Transverse colon (tissue), 4 donors: ENCODE measurements at places on chromosomes 1 and 21. TPM values are rescaled to one million over a fixed set of nuclear protein-coding genes. Genes with fewer than 3 reads are reported as not detected.

GRCh38 chr1:201039876-201040275, 16.4 kb upstream of the KIF21B start:
- no peak overlapping the region for H3K4me3 ChIP-seq
- no peak for DNase-seq
- H3K4me1 ChIP-seq, result peaks cover 5% of the 10 kb centered on the region
- H3K36me3 ChIP-seq, result no peaks in the 10 kb centered on the region
- H3K27ac ChIP-seq, result no peak overlapping the region
- no peaks in the 10 kb centered on the region for H3K27me3 ChIP-seq

Gene TMEM52
- total RNA-seq, result not detected

DNA sequence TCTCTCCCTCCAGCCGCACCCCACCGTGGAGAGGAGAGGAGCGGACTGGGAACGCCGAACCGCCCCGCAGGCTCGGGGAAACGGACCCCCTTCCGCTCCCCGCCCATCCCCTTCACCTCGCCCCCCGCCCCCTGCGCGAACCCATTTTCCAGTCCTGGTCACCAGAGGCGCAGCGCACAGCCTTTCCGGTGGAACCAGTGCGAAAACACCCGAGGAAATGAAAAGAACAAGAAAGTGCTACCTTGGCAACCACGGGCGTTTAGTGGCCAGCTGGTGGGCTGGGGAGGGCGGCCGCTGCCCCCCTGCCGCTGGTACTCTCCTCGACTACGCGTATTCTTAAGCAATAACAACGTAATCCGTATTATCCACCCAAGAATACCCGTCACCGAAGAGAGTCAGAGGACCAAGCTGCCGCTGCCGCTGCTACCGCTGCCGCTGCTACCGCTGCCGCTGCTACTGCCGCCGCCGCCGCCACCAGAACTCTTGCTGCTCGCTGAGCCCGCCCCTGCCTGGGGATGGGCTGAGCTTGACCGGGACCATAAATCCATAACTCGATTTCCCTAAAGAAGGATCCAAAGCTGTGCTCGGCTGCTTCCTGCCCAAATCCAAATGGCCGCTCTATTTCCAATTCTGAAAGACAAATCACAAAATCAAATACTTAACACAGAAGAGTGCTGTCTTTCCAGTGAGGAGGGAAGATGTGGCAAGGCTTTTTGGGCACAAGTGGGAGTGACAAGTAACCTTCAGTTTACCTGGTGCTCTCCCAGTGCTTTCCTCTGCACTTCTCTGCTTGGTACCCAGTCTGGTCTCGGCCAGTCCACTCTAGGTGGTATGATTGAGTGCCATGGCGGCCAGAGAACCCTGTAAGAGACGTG, 125.2 kb upstream of the DPYD start:
- no peak overlapping the region for H3K4me3 ChIP-seq
- H3K4me1 ChIP-seq, result peaks cover 18% of the 10 kb centered on the region
- no peak for DNase-seq
- no peak overlapping the region for H3K27ac ChIP-seq
- H3K36me3 ChIP-seq, result no peaks in the 10 kb centered on the region
- H3K27me3 ChIP-seq, result peaks cover 89% of the 10 kb centered on the region

GRCh38 chr1:94702442-94702815, 117.7 kb upstream of the SLC44A3 start:
- no peak for DNase-seq
- no peaks in the 10 kb centered on the region for H3K27me3 ChIP-seq
- H3K4me1 ChIP-seq, result peaks cover 12% of the 10 kb centered on the region

GRCh38 chr1:225555821-225556220, 97.1 kb downstream of the ENAH start:
- no peak overlapping the region for H3K27ac ChIP-seq
- H3K36me3 ChIP-seq, result no peaks in the 10 kb centered on the region
- H3K27me3 ChIP-seq, result no peaks in the 10 kb centered on the region
- H3K4me1 ChIP-seq, result no peaks in the 10 kb centered on the region

DNA sequence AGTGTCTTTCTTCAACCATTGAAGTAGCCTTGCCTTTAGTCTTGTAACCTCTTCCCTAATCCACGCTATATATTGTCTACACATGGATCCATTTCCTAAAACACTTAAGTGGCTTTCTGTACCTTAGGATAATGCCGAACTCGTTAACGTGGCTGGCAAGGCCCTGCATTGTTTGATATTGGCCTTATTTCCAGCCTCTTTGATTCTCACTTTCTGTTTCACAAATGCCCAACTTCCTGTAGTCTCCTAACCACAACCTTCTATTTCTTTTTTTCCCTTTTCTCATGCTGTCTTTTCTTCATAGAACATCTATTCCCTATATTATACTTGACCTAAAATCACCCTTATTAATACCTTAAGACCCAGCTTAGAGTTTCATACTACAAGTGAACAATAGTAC, 536.0 kb downstream of the LMO4 start:
- no peak for DNase-seq
- H3K27ac ChIP-seq, result no peak overlapping the region
- no peaks in the 10 kb centered on the region for H3K27me3 ChIP-seq
- no peaks in the 10 kb centered on the region for H3K36me3 ChIP-seq
- no peaks in the 10 kb centered on the region for H3K4me1 ChIP-seq
- H3K4me3 ChIP-seq, result no peak overlapping the region

Gene TNFSF4
- 1.6 TPM for total RNA-seq

Gene PTPN7
- 32.5 TPM for total RNA-seq

Gene MAN1C1
- 4.1 TPM for total RNA-seq

DNA sequence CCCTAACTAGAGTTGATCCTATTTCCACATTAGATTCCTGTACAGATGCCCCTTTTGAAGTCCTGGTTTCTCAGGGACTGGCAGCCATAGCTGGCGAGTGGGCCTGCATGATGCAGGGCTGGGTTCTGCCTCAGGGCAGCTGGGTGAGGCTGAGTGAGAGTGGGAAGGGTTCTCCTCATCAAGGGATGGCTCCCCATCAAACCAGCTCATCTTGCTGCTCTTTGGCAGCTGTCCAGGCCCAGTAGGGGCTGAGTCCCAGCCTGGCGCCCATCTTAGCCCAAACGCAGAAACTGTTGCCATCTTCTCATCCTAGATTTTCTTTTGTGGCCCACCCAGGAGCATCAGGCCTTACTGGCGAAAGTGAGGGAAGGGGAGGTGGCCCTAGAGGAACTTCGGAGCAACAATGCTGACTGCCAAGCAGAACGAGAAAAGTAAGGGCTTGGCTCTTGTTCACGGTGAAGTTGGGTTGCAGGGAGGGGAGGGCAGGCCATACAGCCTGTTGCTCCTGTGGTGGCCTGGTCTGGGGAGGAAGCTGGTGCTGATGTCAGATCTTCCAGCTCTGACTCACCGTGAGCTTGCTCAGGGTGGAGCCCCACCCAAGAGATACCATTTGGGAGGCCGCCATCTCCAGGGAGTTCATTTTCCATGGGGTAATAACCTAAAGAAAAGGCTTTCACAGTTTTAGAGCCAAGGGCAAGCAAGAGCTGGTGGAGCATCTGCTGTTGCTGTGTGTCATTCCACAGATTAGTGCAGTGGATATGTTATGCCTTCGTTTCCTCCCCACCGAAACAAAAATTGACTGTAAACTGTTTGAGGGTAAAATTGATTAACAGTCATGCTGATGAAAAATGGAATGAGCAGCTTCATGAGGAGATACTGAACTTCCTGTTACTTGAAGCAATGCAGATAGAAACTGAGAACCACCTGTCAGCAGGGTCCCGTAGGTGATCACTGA, 34.7 kb downstream of the TUFT1 start:
- no peak overlapping the region for H3K27ac ChIP-seq
- H3K4me3 ChIP-seq, result no peak overlapping the region
- H3K36me3 ChIP-seq, result peaks cover 22% of the 10 kb centered on the region

- H3K36me3 ChIP-seq, result no peaks in the 10 kb centered on the region
- peak; percentile 81 for DNase-seq
- H3K27me3 ChIP-seq, result no peaks in the 10 kb centered on the region
Observed at GRCh38 chr1:24070821-24071393, 41.0 kb downstream of the MYOM3 start.

DNA sequence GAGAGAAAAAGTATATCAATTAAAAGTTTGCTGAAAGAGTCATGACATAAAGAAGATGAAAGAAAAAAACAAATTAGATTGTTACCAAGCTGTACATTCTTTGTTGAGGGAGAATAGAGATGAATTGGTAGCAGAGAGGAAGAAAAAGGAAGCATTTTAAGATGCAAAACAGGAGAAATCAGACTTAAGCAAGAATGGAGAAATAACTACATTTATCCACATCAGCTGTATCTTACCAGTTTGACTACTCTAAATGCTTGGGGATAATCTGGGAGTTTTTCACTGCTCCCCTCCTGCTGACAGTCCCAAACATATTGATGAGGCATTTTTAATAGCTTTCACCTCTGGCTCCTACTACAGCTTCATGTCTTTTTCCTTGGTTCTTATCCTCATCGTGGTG, 16.8 kb upstream of the PTPRC start:
- DNase-seq, result no peak
- peak overlapping the region; percentile 53 for H3K27ac ChIP-seq
- H3K36me3 ChIP-seq, result no peaks in the 10 kb centered on the region
- no peaks in the 10 kb centered on the region for H3K4me1 ChIP-seq

- H3K4me1 ChIP-seq, result no peaks in the 10 kb centered on the region
- H3K27ac ChIP-seq, result no peak overlapping the region
- no peaks in the 10 kb centered on the region for H3K36me3 ChIP-seq
- H3K4me3 ChIP-seq, result no peak overlapping the region
- H3K27me3 ChIP-seq, result no peaks in the 10 kb centered on the region
Observed at GRCh38 chr1:218242171-218242570, 42.9 kb upstream of the RRP15 start.

GRCh38 chr1:19662313-19662712, 2.4 kb upstream of the HTR6 start:
- H3K36me3 ChIP-seq, result no peaks in the 10 kb centered on the region
- no peak for DNase-seq
- peaks cover 6% of the 10 kb centered on the region for H3K4me1 ChIP-seq
- no peak overlapping the region for H3K4me3 ChIP-seq
- peaks cover 58% of the 10 kb centered on the region for H3K27me3 ChIP-seq
